ENCODE measurements at places on chromosomes 7 and 10.
A peak's percentile ranks its signal among the peaks of the same experiment; 100 is the strongest.

DNA sequence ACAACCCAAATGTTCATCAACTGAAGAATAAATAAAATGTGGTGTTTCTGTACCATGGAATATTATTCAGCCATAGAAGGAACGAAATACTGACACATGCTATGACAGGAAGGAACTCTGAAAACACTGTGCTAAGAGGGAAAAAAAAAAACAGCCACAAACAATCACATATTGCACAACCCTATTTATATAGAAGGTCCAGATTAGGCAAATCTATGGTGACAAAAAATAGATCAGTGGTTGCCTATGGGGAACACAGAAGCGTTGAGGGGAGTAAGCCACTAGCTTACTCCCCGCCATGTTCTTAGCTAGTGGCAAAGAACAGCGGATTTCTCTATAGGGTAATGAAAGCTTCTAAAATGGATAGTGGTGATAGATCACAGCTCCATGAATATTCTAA lies 198.4 kb downstream of the TPST1 start:
- DNase-seq, result no peak

- no peak for DNase-seq
Measured at GRCh38 chr7:139259142-139259541, 28.1 kb downstream of the UBN2 start.

DNA sequence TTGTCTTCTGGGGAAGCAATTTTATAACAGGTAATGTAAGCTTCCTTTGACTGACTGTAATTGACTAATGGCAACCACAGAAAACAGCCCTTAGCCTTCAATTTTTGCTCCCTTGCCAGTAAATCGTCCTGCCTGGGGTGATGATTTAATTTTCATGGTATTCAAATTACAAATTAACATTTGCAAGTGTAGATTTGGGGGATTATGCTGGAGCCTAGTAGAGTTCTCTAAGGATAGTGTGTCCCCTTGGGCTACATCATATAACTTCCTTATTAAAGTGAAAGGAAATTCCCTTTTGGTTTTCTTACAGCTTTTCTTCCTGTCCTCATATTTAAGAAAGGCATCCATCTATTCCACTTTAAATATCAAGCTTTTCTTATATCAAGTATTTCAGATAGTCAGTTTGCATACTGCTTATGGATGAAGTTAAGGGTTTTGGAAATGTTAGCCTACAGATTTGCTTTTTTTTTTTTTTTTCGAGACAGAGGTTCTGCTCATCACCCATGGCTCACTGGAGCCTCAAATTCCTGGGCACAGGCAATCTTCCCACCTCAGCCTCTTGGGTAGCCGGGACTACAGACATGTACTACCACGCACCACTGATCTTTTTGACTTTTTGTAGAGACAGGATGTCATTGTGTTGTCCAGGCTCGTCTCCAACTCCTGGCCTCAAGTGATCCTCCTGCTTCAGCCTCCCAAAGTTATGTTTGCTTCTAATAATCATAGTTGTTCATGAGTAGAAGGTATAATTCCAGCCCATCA lies 35.9 kb upstream of the HDAC9 start:
- DNase-seq, result no peak

DNA sequence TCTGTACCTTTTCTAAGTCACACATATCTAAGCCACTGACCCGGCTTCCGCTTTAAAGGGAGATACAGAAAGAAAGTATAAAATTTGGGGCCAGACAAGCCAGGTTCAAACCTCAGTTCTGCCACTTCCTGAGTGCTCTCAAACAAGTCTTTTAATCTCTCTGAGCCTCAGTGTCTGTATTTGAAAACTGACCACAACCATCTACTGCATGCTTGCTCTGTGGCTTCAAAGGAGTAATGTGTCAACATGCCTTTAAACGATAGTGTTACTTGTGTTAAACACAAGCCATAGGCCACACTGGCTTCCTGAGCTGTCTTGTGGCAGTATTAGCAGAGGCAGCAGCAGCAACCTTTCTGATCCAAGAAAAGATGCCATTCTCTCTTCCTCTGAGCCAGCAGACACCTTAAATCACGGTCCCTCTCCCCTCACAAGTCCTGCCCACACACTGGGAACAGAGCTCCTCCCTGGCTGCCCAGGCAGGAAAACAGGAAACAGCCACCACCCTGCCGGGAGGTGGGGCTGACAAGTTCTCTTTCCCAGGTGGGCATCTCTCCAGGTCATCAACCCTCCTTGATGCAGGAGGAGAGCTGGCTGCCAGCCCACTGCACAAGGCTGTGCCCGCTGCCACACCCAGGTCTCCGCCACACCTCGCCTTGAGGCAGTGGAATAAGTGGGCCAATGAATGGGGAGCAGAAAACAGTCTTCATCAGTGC lies 10.7 kb downstream of the HIP1 start:
- DNase-seq, result peak; percentile 91

DNA sequence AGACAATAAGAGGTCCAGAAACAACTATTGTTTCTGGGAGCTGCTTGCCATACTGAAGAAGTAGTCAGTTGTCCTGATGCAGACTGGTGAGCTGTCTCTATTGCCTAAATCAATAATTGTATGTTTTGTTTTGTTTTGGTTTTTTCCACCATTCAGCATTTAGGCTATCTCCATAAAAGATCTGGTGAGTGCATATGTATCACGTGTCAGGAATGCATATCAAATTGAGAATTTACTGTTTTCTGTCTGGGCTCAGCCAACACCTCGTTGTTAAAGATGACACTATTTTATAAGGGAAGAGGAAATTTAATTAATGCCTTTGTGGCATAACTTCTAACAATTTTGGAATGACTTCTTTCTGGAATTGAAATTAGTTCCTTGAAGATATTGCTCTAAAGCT lies 66.2 kb downstream of the SORCS1 start:
- no peak for DNase-seq

GRCh38 chr7:31890766-31891165 lies 179.4 kb downstream of the PDE1C start:
- DNase-seq, result no peak

DNA sequence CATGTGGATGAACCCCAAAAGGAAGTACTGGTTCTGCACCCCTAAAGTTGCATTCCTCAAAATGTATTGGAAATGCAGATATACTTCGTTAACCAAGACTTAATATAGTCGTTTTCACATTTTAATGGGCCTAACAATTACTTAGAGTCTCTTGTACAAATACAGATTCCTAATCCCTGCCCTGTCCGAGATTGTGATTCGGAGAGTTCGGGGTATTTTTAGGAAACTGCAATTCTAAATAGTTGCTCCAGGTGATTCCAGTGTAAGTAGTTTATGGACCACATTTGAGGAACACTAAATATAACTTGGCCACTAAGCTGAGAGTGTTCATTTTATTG lies 830 bp downstream of the TRUB1 start:
- no peak for DNase-seq

- DNase-seq, result no peak
Measured at GRCh38 chr7:44486693-44487092, 3.8 kb downstream of the NUDCD3 start.

DNA sequence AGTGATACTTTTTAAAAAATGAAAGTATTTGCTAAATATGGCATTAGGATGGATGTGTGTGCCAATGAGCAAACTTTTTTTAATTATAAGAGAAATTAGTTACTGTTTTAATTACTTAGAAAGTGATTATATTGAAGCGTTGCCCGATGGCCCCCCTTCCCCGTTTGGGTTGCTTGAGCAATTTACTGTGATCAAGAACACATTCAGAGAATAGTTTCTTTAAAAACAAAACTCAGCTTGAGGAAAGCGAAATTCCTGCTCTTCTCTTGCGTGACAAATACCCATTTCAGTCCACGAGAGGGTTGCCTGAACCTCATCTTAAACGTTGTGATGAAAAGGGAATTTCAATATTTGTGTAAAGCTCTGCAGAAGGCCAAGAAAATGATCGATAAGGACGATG lies 234.1 kb downstream of the GATA3 start:
- DNase-seq, result no peak

- DNase-seq, result no peak
Measured at GRCh38 chr7:84232646-84233045, 38.1 kb upstream of the SEMA3A start.

DNA sequence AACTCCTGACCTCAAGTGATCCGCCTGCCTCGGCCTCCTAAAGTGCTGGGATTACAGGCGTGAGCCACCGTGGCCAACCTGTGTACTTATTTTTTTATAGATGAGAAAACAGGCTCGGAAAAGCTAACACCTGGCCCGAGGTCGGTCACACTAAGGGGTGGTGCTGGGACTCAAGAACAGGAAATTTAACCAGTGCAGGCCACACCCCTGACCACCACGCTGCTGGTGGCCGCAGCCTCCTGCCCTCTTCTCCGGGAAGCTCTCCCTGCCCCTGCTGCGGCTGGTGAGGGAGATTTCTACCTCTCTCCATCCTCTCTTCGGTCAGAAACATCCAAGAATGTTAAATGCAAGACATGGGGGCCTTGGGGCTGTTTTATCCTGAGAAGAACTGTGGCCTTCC lies 63.2 kb downstream of the TNRC18 start:
- DNase-seq, result no peak

DNA sequence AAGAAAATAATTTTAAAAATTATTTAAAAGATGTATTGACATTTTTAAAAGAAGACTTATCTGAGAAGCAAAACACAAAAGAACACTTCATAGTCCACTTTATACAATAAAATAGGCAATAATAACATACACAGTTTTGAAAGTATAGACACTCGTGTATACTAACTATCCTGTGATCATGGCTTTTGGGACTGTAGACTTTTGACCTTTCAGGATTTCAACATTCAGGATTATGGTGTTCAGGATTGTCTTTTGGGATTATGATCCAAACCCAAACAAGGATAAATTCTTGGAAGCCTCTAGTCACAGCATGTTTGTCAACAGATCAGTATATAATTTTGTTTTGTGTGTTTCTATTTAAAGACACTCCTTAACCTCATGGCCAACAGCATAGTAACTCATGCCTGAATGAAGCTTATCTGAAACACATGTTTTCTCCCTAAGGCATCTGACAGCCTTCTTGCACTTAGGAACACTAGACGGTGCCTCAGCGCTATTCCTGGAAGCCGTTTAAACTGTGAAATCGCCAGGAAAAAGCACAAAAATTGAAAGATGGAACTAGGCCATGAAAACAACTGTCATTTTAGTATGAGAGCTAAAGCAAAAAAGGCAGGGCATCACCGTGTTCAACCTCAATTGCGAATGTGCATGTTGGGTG lies 29.9 kb downstream of the GSAP start:
- no peak for DNase-seq

- DNase-seq, result no peak
Measured at GRCh38 chr7:94183289-94183749, 179.2 kb upstream of the BET1 start.

GRCh38 chr7:84784450-84784849 lies 402.4 kb downstream of the SEMA3D start:
- no peak for DNase-seq

DNA sequence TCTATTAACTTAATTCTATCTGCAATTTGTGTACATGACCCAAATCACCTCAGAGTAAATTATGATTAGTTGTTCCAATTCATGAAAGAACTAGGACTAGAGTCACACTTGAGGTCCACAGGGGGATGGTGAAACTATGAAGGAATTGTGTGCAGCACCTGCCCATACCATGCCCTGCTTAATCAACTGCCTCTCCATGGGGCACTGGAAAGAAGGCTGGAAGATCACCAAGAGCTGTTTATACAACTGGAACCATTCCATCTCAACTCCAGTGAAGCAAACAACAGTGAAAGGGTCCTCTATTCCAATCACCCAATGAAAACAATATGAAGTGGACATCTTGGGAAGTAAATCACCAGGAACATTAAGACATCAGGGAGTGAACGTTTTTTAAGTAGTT lies 98.7 kb upstream of the SEMA3D start:
- DNase-seq, result no peak

DNA sequence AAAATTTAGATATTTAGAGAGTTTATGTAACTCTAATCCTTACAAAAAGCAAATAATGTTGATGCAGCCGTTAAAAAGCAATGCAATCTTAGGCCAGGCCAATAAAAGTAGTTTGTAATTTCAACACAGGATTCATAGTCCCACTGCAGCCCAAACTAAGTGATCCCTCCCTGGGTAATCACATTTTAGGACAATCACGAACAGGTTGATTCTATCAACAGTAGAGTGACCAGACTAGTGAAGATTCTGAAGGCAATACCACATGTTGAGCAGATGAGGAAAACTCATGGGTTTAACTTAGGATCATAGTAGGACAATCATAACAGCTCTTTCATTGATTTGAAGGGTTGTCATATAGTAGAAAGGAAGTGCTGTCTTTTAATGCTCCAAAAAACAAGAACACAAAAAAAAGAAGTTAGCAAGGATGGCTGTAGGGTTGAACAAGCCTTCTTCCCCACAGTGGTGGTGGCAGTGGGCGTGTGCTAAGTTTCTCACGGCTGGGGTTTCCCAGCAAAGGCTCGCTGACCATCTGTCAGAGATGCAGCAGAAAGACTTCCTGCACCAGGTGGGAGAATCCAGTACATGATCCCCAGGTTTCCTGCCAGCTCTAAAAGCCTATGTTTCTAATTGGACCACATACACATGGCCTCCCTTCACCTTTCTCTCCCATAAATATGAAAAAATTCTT lies 212.2 kb downstream of the CHRM2 start:
- DNase-seq, result no peak

- DNase-seq, result peak; percentile 43
Measured at GRCh38 chr10:128047991-128048818, 78.0 kb downstream of the MKI67 start.

GRCh38 chr10:97711640-97712572 lies 1.6 kb upstream of the MARVELD1 start:
- no peak for DNase-seq

DNA sequence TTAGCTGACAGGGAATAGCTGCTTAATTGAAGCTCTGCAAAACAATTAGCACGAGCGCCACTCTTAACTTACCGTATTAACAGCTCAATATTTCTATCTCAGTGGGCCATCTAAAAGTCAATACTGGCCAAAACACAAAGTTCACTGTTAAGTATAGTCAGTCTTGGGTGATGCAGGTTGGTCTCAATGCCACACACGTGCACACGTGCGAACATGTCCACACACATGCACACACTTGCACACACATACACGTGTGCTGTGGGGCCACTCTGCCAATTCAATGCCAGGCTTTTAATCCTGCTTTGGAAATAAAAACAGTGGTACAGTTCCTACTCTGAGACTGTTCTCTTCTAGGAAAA lies 105.1 kb downstream of the GRB10 start:
- DNase-seq, result no peak

DNA sequence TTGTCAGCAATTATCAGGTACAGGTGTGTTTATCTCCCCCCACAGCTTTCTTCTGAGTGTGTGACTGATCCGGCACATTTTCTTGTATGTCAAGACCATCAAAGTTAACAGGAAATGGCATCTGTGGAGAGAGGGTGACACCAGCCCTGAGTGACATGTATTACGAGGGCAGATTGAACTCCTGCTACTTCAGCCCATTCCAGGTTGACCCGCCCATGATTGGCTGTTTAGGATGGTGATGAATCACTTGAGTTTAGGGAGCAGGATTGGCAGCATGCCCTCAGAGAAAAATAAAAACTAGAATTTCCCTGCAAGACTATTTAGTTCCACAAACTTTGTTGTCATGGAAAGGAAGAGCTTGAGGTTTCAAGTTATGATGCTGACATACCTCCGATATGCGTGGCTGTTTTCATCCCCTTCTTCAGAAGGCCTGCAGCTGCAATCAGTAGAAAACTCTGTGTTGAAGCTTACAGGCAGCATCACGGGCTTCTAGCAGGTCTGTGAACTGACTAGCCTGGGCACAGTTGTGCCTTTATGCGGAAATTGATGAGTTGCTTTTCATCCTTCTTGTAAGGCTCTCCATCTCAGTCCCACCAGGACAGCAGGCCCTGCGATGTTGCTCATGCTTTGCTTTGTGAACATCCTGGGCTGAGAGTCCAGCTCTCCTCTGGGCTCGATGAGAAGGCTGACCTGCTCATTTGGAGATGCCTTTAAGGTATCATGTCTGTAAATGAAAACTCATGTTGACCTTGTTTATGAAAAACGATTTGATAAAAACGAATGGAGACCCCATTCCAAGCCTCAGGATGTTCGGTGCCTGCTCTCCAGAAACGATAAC lies 8.0 kb upstream of the CELF2 start:
- DNase-seq, result no peak

Measured in NCI-H1105 treated with DMSO at 0.1 percent for 48 hours (cell line).